ENCODE measurements at places on chromosomes 1 and 21. TPM values are rescaled to one million over a fixed set of nuclear protein-coding genes. Genes with fewer than 3 reads are reported as not detected.

The TP73 gene
- 0.27 TPM for polyA plus RNA-seq

The CD5L gene
- polyA plus RNA-seq = not detected

DNA sequence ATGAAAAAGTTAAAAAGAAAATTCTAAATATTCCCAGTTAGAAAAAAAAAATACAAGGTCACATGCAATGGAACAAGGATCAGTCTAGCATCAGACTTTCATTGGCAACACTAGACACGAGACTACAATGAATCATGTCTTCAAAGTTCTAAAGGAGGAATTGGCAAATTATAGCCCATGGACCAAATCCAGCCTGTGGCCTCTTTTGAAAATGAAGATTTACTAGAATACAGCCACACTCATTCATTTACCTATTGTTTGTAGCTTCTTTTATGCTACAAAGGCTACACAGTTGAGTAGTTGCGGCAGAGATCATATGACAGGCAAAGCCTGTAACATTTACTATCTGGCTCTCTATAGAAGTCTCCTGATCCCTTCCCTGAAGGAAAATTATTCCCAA, 71.4 kb downstream of the MRPL39 start:
- DNase-seq = no peak

DNA sequence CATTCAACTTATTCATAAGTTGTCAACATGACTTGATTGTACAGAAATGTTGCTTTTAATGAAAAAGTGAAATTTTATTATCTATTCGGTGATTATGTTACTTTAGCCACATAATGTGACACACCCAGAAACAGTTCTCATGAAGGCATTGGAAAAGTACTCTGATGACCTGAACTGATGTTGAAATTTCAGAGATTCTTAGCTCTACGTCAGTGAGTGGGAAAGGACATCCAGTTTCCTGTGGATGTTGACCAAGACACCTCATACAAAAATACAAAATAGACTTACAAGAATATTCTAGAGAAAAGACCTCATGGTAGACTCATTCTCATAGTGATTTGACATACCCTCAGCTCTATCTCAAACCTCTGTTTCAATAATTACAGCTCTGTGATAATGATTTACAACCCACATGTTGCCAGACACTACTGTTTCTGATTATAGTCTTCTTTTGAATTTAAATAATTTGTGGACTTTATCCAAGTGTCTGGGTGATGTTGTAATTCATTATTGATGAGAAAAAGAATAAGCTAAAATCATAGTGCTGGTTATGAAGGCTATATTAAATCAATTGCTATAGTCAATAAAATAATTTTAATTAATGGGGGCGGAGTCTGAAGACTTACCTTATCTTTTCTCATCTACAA, 37.3 kb downstream of the KCNK2 start:
- DNase-seq = no peak

GRCh38 chr21:33949516-33950430, 34.2 kb upstream of the ATP5PO start:
- no peak for DNase-seq

DNA sequence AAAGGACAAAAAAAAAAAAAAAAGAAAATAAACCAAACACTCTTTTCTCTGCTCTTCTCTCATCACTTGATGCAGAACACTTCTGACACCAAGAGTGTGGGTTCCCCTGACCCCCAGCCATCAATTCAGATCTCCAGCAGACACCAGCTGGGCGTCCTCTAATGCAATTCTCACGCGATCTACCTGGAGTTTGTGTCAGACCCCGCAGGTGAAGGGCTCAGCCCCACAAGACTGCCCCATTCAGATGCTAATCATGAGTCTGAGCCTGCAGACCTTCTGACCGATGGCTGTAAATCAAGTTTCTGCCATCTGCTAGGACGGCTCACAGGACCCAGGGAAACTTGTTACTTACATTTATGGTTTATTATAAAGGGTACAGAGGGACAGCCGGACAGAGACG, 133.6 kb upstream of the C1orf174 start:
- no peak for DNase-seq

GRCh38 chr21:45029298-45029947, 45.0 kb upstream of the ADARB1 start:
- DNase-seq = peak; percentile 55

- DNase-seq = no peak
Observed at GRCh38 chr21:36194024-36194423, 37.4 kb downstream of the DOP1B start.

DNA sequence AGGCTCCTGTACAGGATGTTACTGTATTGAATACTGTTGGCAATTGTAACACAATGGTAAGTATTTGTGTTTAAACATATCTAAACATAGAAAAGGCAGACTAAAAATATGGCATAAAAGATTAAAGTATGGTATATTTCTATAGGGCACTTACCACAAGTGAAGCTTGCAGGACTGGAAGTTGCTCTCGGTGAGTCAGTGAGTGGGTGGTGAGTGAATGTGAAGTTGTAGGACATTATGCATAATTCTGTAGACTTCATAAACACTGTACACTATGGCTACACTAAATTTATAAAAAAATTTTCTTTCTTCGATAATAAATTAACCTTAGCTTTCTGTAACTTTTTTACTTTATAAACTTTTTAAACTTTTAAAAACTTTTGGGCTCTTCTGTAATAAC, 13.7 kb upstream of the TRIM62 start:
- no peak for DNase-seq

DNA sequence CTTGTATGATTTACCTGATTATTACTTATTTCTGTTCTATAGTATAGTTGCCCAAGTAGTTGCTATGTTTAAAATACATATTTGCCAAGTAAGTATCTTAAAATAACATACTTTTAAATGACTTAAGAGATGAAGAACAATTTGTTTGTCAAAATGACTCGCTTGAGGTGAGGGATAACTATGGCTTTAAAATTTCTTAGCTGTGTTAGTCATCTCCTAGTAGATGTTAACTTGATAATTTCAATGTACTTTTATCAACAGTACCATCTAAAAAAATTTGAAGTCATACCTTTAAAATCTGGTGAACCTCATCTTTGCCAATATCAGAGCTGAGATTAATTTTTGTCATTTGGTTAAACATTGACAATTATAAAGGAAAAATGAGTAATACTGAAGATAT, 37.7 kb downstream of the ODR4 start:
- no peak for DNase-seq

- DNase-seq = no peak
Observed at GRCh38 chr1:204142032-204142974, 9.5 kb downstream of the ETNK2 start.

- no peak for DNase-seq
Observed at GRCh38 chr21:39218082-39218409, 34.8 kb upstream of the PSMG1 start.

GRCh38 chr21:33747420-33747819, 105.1 kb downstream of the ITSN1 start:
- no peak for DNase-seq

The CFAP107 gene
- not detected for polyA plus RNA-seq

DNA sequence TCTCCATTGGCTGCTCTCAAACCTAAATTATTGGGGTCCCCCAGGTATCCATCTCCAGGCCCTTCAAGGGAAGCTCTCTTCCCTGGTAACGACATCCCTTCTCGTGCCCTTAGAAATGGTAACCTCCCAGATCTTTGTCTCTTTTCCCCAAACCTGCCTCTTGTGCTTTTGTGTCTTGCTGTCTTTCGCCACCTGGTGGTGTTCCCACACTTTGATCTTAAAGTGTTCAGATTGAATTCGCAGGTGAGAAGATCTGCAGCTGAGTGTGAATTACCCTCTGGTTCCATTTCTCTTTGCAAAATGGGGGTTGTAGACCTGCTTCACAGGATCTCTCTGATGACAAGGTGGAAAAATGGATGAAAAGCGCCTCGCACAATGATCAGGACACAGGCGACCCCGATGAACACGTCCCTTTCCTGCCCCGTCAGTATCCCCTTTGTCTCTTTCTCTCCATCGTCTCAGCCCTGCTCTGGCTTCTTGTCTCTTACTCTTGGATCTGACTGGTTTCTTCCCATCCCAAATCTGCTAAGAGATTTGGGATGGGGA, 53.1 kb downstream of the DOP1B start:
- peak; percentile 72 for DNase-seq

- DNase-seq = no peak
Observed at GRCh38 chr1:111903871-111904449, 85.5 kb downstream of the KCND3 start.

The ATP1A4 gene
- 0.45 TPM for polyA plus RNA-seq

The ESPN gene
- 48.4 TPM for polyA plus RNA-seq

DNA sequence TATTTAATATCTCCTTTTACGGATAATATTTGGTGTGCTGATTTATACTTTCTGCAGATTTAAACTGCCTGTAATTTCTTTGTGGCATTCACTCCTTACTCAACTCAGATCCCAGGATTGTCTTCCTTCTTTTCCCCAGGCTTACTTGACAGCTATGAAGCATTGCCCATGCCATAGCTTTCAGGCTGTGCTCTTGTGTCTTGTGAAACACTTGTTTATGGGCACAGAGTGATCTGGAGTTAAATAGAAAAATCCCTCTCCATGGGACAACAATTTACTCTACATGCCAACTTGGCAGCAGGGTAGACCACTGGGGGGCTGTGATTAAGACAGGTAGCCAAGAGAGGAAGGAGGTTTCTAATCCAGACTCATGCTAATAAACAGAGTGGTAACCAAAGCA, 57.4 kb downstream of the PPP1R12B start:
- no peak for DNase-seq

The PFKL gene
- 205 TPM for polyA plus RNA-seq

- no peak for DNase-seq
Observed at GRCh38 chr1:91895832-91896556, 10.0 kb upstream of the TGFBR3 start.
